Stimulated activated CD4-positive, alpha-beta T cell treated with anti-CD3 and anti-CD28 coated beads, Interleukin-4, amount 100 ng/mL, for 48 hours (primary cell): ENCODE measurements at places on chromosomes 4 and X.

GRCh38 chr4:75385106-75385505 is 129.1 kb downstream of the RCHY1 start:
- DNase-seq, result no peak

DNA sequence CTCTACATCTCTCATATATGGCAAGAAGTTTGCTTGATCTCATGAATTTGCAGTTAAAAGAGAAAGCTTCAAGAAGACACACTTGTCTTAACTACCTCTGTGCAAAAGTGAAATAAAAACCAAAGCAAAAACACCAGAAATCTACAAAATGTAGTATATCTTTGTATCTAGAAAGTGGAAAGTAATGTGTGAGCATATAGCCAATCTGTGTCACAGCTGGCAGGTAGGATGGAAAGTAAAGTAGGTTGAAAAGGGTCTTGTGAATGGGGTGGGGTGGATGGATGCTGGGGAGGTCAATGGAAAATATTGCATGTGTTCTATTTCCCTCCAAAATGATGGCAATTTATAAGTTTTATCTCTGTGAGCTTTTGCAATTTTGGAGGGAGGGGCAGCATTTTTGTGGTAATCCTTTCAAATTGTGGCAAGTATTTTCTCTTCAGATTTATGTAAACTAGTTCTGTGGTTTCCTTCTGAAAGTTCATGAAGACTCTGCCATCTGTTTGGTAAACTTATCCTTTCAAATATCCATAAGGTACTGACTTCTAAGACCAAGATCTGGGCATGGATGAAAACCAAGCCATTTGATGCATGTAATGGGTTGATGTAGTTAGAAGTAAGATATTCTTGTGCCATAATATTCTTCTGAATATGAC is 215.9 kb upstream of the GIMD1 start:
- DNase-seq, result no peak

- DNase-seq, result no peak
Measured at GRCh38 chrX:17584248-17584681, 153.0 kb upstream of the SCML1 start.

DNA sequence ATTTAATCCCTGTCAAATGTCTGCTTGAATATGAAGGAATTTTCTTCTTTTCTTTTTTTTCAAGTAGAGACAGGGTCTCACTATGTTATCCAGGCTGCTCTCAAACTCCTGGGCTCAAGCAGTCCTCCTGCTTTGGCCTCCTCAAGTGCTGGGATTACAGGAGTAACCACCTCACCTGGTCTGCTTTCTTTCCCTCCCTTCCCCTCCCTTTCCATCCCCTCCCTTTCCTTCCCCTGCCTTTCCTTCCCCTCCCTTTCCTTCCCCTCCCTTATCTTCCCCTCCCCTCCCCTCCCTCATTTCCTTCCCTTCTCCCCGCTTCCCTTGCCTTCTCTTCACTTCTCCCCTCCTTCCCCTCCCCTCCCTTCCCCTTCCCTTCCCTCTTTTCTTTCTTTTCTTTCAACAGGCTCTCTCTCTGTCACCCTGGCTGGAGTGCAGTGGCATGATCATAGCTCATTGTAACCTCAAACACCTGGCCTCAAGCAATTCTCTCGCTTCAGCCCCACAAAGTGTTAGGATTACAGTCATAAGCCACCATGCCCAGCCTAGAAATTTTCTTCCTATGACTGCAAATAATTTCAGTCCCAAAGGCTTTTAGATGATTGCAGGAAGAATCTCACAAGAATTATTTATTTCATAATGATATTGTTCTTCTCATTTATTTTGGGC is 168.9 kb downstream of the AASDH start:
- no peak for DNase-seq

- DNase-seq, result no peak
Measured at GRCh38 chrX:71256856-71257255, 2.9 kb upstream of the ZMYM3 start.

- no peak for DNase-seq
Measured at GRCh38 chrX:7462110-7462509, 314.2 kb upstream of the PUDP start.

DNA sequence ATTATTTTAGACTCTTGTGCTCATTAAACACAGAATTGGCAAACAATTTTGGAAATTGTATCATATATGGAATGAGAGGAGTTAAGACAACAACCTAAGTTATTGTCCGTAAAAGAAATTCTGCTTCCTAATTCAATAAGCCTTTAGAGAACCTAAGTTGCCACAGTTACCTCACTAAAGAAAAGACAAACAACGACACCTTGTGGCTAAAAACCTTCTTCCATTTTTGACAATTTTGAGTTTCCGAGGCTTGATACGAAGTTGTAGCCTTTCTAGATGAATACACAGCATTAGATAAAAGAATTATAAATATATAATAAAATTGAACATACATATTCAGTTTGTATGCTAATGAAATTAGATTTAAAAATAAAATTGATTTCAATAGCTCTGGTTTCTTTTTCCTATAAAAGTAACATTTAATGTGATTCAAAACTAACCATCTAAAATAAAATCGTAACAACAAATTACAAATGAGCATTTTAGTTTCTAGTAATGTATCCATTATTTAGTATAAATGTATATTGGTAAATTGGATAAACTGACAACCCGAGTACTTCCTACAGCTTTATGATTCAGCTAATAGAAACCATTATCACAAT is 275.1 kb downstream of the GPM6A start:
- DNase-seq, result no peak

- no peak for DNase-seq
Measured at GRCh38 chr4:130808492-130808891, 1712.5 kb downstream of the C4orf33 start.

DNA sequence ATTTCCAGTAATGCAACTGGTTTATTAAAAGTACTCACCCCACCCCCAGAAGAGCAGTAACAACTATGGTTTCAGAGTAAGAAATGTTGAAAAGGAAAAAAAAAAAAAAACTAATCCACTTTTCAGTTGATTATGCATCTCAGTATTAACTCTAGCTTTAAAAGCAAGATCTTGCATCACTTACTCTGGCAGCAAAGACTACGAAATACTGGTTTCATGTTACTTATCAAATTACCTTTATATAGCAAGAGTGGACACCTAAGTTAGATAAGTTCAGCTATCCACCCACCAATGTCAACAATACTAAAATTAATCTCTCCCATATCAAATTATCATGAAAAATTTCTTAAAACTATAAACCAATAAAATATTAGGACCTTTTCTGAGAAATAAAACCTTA is 105.0 kb downstream of the ABCB7 start:
- DNase-seq, result no peak

- DNase-seq, result no peak
Measured at GRCh38 chr4:40628888-40629287, 776 bp downstream of the RBM47 start.

DNA sequence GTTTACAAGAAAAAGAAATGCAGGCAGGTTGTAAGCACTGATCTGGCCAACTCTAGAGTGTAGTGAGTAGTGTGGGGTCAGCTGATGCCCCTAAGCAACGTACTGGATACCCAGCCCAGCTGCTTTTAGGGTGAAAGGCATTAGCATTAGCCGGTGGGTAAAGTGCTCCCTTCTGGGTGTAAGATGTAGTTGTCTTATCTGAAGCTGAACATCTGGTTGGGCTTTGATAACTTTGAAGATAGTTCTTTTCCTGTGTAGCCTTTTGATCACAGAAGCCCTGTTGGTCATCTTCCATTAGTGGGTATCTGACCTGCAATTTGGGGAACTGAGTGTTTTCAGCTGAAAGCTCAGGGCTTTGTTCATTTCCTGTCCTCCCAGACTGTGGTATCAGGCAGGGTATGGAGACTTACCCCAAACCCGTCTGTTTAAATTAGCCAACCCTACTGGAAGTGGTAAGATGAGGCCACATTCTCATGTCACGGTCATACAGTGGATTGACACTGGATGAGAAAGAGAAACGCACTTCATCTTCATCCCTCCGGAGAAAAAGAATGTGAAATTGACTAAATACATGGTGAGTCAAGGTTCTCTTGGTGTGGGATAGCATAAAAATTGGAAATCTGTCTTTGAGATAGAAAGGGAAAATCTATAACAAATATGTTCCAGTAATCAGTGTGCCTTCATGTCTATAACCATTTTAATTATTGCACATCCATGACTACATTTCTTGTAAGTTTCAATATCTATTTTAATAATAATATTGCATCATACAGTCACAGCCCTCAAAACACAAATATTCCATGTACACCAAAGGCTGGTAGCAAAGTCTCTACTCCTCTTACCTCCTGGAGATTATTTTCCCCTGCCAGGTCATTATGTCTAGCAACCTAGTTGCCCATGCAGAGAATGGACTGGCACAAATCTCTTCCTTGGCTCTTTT is 8.7 kb downstream of the RHOH start:
- no peak for DNase-seq

- no peak for DNase-seq
Measured at GRCh38 chrX:27445438-27445837, 17.7 kb downstream of the PPP4R3C start.

DNA sequence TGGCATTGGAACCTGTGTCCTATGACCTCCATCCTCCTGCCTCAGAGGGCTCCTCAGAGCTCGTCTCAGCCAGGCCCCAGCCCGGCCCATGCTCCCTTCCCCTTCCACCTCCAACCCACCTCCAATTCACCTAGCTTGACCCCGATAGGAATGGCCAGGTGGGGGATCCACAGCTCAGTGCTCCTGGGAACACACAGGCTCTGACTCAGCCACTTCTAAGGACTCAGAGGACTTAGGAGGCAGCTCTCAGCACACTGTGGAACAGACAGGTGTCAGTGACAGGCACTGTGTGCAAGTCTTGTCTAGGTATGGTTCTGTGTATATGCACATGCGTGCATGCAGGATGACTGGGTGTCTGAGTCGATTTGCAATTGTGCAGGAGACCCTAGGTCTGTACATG is 44.8 kb downstream of the PJA1 start:
- no peak for DNase-seq

DNA sequence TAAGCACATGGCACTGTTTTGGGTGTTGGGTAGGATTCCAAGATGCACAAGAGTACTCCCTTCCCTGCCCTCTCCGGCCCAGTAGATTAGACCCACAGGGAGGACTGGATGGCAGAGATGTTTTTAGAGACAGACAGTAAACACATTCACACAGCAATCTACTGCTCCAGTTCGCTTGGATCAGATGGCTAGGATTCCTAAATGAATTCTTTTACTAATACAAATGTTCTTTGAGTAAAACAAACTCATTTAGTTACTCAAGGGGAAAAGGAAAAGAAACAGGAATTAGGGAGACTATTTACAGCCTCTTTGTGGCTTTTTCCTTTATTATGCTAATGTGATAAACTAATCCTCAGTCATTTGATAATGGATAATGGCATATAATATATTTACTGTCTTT is 5.9 kb downstream of the SNX25 start:
- no peak for DNase-seq

DNA sequence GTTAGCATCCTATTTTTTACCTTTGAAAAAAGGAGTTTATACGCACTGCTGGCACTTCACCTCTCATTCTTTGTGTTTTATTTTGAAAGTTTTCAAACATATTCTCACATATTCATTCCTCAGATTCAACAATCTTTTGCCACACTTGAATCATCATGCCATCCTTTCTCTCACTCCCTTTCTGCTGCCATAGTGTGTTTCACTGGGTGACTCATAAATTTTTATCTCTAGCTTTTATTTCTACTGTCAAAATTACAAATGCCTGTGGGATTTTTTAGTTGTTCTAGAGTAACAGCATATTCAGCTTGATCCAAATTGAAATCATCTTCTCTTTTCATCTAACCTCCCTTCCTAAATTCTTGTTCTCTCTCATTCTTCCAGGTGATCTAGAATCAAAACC is 28.0 kb downstream of the MFSD8 start:
- DNase-seq, result no peak

DNA sequence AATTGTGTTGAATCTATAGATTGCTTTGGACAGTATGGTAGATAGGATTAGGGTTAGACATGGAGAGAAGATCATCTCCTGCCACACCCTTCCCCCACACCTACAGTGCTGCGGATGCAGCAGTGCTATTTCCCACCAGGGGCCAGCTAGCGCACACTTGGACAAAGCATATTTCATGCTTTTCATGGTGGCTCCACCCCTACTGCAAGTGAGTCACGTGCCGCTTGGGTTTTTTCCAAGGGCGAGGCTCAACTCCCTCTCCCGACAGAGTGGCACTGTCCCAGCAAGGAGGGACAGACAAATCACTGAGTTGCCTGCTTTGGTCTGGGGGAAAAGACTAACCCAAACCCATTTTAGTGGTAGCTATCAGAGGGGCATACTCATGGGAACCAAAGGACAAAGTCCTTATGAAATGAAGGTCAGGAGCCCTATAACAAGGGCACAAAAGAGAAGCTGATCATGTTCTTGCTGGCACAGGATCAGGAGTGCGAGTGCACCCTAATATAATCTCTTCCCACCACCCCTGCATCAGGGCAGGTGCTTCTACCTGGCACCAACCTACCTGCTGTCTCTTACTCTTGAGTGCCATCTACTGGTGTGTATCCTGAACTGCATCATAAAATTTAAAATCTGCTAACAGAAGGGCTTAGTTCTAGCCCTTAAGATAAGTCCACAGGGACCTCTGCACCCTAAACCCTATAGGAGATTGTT is 55.1 kb upstream of the PGAM4 start:
- no peak for DNase-seq

GRCh38 chr4:185424905-185425646 is 688 bp downstream of the UFSP2 start:
- no peak for DNase-seq

GRCh38 chr4:87527431-87528220 is 1.6 kb downstream of the SPARCL1 start:
- DNase-seq, result no peak

- DNase-seq, result no peak
Measured at GRCh38 chr4:112673076-112673475, 36.1 kb downstream of the LARP7 start.

DNA sequence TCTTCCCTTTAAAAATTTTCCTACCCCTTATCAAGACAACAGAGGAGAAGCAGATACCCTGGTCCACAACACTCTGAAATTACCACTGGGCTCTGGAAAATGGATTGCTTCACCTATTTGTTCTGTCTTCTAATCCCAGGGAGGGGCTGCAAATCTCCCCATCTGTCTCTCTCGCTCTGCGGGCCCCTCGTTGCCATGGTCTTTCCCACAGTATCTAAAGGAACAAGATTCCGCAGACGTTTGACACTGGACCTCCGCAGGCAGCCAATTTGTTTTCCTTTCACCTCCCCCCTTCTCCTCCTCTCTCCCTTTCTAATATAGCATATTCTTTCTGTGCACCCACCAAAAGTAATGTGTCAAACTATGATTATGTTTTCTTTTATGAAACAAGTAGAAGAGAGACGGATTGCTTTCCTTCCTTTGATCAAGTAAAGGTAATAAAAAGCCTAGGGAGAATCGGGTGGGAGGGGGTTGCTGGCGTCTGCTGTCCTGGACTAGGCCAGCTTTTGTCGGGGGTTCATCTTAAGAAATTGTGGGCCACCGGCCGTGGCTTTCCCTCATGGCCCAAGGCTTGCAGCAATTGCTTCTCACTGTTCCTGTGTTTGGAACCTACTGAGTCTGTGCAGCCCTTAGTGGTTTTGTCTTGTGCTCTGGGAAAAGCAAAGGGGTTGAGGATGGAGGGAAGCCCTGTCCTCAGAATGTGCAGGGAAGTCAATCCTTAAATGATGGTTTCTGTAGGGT is 81.0 kb downstream of the MGST2 start:
- no peak for DNase-seq

GRCh38 chrX:132227383-132228112 is 8.3 kb upstream of the RAP2C start:
- DNase-seq, result no peak

GRCh38 chrX:70128071-70128470 is 5.2 kb upstream of the IGBP1 start:
- DNase-seq, result no peak

- no peak for DNase-seq
Measured at GRCh38 chrX:43106009-43106408, 328.0 kb upstream of the PPP1R2C start.

- no peak for DNase-seq
Measured at GRCh38 chr4:53378171-53378482, 686 bp downstream of the FIP1L1 start.
